NCI-H1048 (cell line): ENCODE measurements at places on chromosomes 3 and 15.

GRCh38 chr3:15262021-15262420, 56.0 kb downstream of the CAPN7 start:
- DNase-seq = no peak

DNA sequence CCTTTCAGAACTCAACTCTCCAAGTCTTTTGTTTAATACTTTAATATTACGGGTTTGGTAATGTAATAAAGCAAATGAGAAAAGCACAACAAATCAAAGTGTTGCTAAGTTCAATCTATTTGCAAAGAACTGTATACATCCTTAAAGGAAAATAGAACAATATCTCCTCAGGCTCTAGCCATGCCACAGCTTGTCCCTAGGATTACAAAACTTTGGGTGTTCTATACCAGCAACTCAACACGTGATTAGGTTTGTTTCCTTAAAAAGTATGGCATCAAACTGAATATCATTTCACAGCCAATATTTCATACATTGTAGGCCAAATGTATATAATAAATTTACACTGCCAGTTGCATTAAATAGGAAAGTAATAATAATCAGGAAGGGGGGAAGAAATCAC, 418.6 kb upstream of the MDFIC2 start:
- DNase-seq = no peak

GRCh38 chr3:56238299-56238698, 230.0 kb downstream of the ERC2 start:
- DNase-seq = no peak

GRCh38 chr15:43977072-43977884, 150.5 kb downstream of the WDR76 start:
- DNase-seq = no peak

DNA sequence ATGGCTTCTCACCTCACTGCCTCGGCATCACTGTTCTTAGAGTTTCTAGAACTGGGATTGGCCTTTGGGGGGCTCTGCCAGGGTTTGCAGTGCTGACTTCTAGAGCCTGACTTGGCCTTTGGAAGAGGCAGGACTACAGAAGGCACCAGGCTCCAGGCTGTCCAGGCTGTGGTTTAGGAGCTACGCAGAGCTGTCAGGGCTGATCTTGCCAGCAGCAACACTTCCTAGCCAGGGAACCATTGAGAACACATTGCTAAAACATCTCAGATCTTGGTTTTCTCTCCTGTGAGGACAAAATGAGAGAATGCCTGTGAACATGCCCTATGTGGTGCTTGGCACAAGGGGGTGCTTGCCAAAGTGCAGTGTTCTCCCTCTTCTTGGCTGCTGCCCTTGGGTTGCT, 34.6 kb upstream of the APEH start:
- no peak for DNase-seq

DNA sequence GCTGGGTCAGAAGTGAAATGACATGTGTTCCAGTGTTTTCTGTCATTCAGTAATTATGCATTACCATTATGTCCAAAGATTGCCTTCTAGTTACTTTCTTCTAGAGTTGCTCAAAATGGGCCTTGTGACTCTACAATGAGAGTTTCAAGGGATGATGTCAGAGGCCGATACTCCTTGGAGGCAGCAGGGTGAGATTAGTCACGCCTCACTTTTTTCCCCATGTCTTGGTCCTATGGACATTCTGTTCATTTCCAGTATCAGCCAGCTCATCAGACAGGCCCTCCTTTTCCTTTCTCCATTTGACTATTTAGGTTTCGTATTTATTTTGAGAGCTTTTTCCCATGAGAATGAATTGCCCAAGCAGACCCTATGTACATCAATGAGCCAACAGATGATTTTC, 17.5 kb downstream of the VGLL3 start:
- DNase-seq = no peak

GRCh38 chr3:133410191-133410892, 10.5 kb downstream of the BFSP2 start:
- DNase-seq = no peak

- DNase-seq = no peak
Observed at GRCh38 chr3:102178817-102179216, 256.0 kb upstream of the ZPLD1 start.

GRCh38 chr3:127539366-127540060, 51.0 kb downstream of the TPRA1 start:
- DNase-seq = no peak

- DNase-seq = no peak
Observed at GRCh38 chr15:65949491-65949890, 80.2 kb downstream of the RAB11A start.

GRCh38 chr15:57746786-57747185, 40.3 kb downstream of the POLR2M start:
- DNase-seq = no peak

GRCh38 chr15:38683382-38684242, 119.0 kb upstream of the RASGRP1 start:
- DNase-seq = no peak

DNA sequence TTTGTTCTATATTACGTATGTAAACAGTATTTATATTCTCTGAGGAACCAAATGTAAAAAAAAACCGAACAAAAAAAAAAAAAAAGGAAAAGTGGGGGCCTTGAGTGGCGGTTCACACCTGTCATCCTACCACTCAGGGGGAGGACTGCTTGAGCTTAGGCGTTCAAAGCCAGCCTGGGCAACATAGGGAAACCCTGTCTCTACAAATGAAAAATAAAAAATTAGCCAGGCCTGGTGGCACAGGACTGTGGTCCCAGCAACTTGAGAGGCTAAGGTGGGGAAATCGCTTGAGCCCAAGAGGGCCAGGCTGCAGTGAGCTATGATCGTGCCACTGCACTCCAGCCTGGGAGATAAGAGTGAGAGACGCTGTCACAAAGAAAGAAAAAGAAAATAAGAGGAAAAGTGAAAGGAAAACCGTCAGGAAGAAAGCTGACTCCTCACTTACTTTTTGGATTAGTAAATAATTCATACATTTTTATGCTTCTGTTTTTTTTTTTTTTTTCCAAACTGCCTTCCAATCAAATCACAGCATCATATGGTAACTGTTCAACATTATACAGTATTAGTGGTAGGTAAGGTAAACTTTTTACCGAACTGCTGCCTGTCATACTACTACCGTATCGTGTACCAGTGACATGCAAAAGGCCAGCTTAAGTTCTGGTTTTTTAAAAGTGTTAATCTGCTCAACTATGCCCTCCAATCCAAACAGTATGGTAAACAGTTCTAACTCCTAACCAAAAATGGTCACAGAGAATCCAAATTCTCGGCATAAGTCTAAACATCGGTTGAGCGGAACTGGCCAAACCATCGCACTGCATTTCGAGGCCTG, 1.2 kb downstream of the PHC3 start:
- no peak for DNase-seq

DNA sequence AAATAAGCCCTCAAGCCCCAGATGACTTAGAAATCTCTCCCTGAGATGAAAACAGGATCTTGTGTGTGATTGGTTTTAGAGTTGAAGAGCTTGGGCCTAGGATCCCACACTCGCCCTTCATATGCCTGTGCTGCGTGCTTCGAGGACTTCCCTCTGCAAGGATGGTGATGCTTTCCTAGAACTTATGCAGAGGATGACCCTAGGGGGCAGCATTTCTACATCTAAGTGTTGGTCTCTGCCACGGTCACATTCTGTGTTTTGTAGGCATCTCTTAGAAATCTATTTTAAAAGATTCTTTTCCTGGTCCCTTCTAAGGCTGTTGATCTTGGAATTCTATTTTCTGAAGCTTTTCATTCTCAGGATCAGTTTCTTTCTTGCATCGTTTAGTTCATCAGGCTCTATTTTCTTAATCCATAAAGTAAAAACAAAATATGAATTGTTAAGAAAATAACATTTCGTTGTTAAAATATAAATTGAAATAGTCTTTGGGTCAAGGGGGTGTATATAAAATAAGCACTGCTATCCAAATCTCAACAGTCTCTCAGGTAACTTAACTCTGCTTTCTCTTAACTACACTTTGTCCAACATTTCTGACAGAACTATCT, 45.7 kb downstream of the WDR76 start:
- DNase-seq = no peak

GRCh38 chr3:189419038-189419437, 212.2 kb upstream of the TP63 start:
- DNase-seq = no peak

DNA sequence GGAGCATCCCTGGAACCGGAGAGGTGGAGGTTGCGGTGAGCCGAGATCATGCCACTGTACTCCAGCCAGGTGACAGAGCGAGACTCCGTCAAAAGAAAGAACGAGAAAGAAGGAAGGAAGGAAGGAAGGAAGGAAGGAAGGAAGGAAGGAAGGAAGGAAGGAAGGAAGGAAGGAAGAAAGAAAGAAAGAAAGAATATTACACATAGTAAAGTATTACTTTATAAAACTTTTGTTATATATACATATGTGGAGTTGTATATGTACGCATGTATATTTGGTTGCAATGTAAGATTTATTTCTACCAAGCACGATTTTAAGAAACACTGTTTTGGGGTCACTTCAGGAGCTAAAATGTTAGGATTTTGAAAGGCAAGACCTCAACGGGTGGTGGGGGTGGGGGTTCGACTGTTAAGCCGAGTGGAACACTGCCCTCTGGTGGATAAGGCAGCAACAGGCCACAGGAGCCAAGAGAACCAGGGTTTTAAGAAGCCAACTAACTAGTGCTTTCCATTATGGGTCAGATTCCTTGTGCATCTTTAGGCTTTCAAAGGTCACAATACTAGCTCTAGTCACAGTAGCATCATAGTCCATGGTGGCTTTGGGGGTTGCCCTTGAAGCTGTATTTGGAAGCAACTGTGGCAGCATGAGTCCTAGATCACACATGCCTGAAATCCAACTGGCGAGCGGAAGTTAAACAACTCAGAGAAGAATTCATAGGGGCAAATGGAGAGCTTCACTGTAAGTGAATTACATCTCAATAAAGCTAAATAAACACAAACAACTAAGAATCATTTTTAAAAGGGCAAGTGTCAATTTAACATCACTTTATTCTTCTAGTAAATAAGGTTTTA, 22.5 kb downstream of the GLB1 start:
- DNase-seq = no peak

- DNase-seq = no peak
Observed at GRCh38 chr3:115698851-115699591, 75.7 kb downstream of the GAP43 start.

DNA sequence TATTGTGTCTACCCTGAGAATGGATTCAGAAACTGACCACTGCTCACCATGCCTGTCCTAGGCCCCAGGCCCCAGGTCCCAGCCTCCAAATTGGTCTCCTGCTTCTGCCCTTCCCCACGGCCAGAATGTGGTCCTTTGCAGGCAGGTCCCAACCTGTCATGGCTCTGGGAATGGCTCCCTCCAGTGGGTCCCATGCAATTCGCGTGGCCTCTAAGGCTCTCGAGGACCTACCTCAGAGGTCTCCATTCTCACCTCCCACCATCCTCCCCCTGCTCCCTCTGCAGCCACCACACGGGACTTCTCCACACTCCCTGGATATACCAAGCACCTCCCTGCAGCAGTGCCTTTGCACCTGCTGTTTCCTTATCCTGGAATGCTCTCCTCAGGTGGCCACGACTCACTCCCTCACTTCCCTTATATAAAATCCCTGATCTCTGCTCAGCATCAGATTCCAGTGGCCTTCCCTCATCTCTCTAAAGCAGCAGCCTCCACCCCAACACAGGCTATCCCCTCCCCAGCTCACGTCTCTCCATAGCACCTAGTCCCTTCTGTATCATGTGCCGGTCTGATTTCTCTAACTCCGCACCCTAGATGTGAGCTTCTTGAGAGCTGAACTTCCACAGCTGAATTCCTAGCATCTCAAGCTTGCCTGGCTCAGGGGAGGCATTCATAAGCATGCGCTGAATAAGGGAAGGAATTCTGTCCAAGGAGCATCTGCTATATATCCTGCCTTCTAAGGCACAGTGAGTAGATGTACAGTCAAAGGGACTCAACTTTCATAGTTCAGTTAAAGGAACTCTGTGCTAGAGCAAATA, 56.9 kb downstream of the ARRDC4 start:
- DNase-seq = no peak

GRCh38 chr3:8517487-8517886, 15.9 kb downstream of the LMCD1 start:
- no peak for DNase-seq

DNA sequence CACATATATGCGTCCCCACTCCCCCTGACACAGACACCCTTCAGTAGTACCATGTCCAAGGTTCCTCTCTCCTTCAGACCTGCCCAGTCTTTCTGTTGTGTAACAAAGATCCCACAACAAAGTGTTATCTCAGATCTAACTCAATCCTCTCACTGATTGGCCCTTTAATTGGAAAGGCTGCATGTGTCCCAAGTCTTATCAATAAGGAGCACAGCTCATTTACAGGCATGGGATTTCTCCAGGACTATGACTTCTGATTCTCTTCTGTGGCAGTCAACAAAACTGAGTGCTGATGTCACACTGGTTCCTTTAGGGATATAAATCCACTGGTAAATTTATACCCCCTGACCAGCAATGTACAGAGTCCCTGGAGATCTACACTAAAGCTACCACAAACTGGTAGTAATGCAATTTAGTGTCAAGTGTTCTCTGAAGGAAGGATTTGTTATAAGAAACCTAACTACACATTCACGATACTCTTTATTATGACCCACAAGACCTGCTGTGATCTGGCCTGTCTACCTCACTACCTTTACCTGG, 28.1 kb downstream of the CLK3 start:
- DNase-seq = no peak

GRCh38 chr3:17806876-17807275, 64.4 kb upstream of the TBC1D5 start:
- no peak for DNase-seq

GRCh38 chr3:33174711-33175414, 43.7 kb downstream of the SUSD5 start:
- DNase-seq = no peak

GRCh38 chr3:66907136-66907535, 91.0 kb upstream of the KBTBD8 start:
- no peak for DNase-seq

- no peak for DNase-seq
Observed at GRCh38 chr15:81303244-81304225, 20.4 kb downstream of the STARD5 start.

GRCh38 chr3:25830373-25831280, 40.7 kb downstream of the OXSM start:
- no peak for DNase-seq

DNA sequence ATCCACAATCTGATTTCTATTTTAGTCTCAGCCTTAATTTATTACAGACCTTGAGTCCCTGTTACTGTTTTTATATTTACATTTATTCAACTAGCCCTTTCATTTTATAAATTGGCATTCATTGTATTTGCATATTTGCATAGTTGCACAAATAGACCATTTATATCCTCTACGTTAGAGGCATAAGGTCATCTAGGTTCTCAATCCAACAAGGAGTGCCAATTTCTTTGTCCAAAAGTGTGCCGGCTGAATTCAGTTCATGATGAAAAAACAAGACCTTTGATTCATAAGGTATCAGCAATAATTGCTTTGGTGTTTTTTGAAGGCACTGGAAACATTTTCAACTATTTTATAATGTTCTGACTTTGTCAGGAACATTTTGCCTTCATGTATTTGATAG, 33.9 kb upstream of the NANOGP8 start:
- DNase-seq = no peak

DNA sequence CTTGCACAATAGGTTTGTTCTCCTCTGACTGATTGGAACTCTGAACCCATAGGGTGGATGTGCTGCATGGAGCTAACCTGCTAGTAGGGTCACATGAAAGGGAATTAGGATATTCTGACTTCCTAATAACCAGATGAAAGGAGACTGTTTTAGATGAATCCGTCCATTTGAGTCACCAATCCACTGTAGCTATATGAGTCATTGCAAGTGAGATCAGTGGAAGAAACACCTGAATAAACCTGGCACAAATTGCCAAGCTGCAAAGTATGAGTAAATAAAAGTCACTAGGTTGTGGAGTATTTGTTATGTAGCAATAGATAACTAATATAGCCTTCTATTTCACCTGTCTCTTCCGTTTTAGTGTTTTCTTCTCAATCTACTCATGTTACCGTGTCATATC, 584.4 kb downstream of the PDCD6IP start:
- DNase-seq = no peak
